ENCODE measurements at places on chromosomes 12 and 14.

DNA sequence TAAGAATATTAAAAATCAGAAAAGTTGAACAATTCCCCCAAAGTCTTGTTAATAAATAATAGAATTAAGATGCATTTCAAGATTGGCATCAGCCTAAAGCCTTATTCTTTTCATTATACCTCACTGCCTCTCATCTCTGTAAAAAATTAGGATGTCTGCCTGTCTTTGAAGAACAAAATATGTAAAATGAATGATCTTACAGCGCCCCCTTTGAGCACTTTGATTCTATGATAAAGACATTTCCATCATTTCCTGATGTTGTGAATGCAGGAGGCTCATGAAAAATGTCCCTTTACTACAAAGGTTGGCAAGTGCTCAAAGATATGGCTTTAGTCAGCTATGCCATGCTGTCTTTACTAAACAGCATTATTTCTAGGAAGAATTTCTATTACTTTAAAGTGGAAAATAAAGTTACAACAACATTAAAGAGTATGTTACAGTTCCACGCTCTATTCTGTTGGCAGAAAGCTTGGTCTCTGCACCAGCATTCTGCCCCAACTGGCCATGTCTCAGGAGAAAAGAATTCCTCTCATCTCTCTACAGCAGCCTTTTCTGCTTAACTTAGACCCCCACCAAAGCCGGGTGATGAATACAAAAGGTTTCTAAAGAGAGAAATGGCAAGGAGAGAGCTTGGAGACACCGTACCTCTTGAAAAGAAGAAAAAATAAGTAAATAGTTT is 95.1 kb downstream of the LLPH start:
- DNase-seq, result no peak

DNA sequence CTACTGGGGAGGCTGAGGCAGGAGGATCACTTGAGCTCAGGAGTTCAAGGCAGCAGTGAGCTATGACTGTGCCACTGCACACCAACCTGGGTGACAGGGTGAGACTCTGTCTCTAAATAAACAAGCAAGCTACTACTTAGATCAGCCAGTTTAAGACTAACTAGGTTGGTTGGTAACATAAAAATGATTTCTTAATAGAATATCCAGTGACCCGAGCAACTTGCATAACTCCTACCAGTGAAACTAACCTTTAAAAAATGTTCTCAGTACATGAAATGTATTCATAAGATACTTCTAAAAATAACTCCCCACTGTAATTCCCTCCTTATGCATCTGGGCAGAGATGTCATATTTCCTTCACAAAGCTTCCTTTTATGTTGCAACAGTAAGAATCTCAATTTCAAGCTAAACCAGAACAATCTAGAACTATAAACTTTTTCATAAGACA is 15.9 kb downstream of the TAOK3 start:
- peak; percentile 32 for DNase-seq

- no peak for DNase-seq
Observed at GRCh38 chr12:31783996-31784645, 55.3 kb upstream of the AMN1 start.

DNA sequence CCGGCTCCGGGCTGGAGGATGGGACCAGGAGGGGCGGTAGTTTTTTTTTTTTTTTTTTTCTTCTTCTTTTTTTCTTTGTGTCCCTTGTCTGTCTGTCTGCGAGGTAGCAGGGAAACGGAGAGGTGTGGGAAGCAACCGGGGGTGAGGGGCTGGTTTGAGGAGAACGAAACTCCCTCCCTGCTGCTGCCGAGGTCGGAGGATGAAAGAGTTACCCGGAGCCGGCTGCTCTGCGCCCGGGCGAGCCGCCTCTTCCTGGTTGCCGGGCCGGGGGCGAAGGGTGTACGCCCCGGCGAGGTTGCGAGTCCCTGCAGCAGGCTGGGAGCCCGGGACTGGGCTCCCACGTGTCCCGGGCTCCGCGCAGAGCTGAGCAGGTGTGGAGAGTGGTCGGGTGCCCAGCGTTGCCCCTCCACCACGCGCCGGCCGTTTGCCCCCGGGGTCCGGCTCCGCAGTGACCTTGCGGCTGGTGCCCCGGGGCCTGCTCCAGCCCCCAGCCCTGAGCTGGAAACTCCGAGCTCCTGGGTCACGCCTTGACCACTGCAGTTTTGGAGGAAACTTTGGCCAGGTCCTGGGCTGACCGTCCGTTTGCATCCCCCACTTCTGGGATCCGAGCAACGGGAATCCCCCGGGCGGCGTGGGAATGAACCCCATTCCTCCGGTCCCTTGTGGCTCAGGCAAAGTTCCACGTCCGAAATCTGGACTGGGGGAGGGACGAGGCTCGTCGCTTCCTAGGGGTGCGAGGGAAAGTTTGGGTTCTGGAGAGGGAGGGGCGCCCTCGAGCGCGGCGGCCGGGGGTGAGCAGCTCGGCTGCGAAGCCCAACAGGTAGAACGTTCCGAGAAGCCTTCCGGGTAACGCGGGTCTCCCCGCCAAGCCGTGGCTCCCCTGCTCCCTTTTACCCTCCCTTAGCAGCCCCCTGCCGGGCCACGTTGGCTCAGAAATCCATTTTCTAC is 1.3 kb downstream of the CHST11 start:
- peak; percentile 78 for DNase-seq

DNA sequence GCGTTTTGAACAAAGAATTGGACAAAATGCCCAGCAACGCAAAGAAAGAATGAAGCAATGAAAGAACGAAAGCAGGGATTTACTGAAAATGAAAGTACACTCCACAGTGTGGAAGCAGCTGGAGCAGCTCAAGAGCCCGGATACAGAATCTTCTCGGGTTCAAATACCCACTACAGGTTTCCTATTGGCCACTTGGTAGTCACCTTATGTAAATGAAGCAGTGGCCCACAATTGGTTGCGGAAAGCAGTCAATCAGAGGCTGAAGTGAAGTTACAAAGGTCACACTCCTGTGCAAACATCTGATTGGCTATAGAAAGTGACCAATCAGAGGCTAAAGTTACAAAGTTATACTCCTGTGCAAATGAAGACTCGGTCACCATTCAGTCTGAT is 15.0 kb upstream of the PPP1R13B start:
- no peak for DNase-seq

- no peak for DNase-seq
Observed at GRCh38 chr14:96146131-96146771, 58.4 kb upstream of the BDKRB2 start.

- no peak for DNase-seq
Observed at GRCh38 chr14:99733211-99733539, 49.1 kb downstream of the CYP46A1 start.

DNA sequence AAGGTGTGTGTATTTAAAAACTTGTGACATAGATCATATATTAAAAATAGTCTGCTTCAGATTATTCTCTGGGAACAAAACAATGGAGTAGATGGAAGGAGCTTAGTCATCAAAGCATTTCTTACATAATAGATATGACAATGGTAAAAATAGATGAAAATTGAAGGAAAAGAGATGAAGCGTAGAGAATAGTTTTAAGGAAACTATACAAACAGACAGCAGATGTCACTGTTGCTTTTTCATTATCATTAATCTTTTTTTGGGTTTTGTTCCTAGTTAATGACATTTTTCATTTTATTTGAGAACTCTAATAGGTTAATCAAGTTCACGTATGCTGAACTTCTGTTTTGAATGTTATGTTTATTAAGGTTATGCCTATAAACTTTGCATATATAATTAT is 149.2 kb upstream of the FBXO33 start:
- no peak for DNase-seq

- DNase-seq, result no peak
Observed at GRCh38 chr12:53014709-53015108, 8.5 kb downstream of the EIF4B start.

- no peak for DNase-seq
Observed at GRCh38 chr12:4217091-4217490, 56.5 kb upstream of the CCND2 start.

Data from GM13977 (cell line).